ENCODE measurements at places on chromosomes 5 and 9.

DNA sequence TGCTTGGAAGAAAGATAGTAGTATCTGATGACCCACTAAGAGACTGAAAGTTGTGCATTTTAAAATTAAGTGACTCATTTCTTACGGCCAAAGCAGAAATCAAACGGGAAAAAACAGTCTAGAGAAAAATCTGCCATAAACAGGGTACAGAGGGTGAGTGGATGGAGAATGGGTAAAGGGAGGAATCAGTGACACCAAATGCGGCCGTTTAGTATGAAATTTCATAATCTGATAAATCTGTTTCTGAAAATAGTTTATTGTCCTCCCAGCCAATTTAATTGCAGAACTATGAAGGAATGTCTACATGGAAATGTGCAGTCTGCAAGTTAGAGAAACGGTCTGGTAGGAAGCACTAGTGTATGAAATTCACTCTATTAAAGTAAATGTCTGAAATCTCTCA, 39.5 kb downstream of the ADAMTS12 start:
- no peak for DNase-seq

DNA sequence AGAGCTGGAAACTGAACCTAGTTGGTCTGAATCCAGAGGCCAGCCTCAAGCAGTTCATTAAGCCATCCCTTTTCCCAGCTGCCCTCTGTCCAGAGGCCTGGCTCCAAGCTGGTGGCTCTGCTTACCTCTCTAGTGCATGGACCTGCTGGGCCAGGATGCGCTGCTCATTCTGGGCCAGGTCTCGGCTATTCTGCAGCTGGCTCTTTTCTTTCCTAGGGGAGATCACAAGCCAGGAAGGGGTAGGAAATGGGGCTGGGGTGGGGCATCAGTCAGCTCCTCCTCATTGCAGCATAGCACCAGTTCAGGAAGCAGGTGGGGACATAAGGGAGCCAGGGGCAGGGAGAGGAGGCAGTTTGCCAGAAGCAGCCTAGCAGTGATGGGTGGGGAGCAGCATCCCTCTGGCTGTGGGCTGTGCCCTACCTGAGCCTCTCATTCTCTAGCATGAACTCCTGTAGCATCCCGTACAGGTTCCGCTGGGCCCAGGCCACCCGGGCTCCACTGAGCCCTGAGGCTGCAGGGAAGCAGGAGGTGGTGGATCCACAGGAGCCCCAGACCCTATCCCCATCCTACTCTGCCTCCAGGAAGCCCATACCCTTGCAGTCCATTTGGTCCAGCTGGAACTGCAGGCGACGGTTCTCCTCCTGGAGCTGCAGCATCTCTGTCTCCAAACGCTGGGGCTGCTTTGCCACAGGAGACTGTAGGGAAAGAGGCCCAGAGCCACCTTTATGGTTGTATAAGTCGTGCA, 5.2 kb downstream of the KIF12 start:
- no peak for DNase-seq

GRCh38 chr5:100683881-100684280, 148.7 kb downstream of the FAM174A start:
- DNase-seq = no peak

- no peak for DNase-seq
Observed at GRCh38 chr9:79014929-79015699, 556.7 kb upstream of the TLE4 start.

DNA sequence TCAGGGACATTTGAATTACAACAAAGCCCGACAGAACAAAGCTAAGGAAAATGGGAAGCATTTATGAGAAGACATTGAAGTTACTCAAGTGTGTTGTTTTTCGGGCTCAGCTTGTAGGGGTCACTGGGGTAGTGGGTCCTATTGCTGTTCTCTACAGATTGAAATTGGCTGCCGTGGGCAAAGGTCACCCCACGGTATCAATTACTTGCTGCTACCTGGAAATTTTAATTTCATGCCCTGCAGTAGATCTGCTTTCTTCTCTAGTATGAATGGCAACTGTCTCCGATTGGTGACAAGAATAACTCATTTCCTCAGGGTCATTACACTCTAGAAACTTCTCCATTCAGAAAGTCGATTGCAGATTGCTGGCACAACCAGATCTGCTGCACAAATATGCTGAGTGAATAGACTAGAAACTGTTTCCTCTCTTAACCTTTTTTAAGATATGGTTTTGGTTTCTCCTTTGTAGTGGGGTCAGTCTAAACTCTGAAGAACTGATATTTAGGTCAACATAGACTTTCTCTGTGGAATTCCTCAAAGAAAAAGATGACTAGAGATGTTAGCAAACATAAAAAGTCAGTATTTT, 454.1 kb downstream of the ARHGEF28 start:
- no peak for DNase-seq

- DNase-seq = no peak
Observed at GRCh38 chr9:34206561-34206960, 27.7 kb downstream of the UBAP1 start.

All from CD4-positive, alpha-beta T cell treated with Interleukin-15 for 4 hours (primary cell).